Dermis microvascular lymphatic vessel endothelial cell (primary cell): ENCODE measurements at places on chromosomes 12 and 14. TPM values are rescaled to one million over a fixed set of nuclear protein-coding genes. Genes with fewer than 3 reads are reported as not detected.

The STON2 gene
- total RNA-seq = 87.4 and 176 TPM in 2 replicates

The ACSS3 gene
- 0.25 and 0.26 TPM in 2 replicates for total RNA-seq

The TMEM30B gene
- total RNA-seq = 0.13 and 0.38 TPM in 2 replicates

The TAS2R10 gene
- total RNA-seq = 0.13 and 0.51 TPM in 2 replicates

DNA sequence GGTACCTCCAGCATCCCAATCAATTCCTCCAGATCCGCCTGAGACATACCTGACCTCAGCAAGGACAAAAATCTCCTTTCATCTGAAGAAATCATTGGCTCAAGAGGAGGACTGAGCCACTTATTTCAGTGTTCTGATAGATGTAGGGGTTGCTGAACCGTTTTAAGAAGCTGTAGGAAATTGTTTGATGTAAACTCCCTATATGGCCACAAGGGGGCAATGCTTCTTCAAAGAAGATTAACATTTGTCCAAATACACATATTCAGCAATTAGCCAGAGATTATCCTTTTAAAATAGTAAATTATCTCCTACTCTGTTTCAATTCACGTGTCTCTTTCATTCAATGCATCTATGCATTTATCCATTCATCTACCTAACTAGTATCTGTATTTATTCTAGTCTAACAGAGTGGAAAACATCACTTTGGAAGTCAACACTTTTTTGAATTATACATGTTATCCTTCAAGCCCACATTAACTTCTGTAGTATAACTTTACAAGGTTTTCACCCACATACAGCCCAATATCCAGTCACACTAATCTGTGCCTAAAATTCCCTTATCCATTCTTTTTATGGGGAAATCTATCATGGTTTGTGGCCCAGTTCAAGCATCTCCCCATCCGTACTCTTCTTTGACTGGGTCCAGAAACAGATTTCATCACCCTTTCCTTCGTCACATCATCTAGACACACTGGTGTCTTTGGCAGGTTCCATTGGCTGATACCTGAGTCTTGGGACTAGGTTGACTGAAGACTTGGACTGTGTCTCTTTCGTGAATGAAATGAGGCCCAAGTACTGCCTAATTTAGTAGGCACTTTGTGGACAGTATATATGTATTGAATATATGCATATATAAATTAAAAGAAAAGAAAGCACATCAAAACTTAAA is 411.0 kb upstream of the OR4E1 start:
- peak; percentile 73 for DNase-seq

DNA sequence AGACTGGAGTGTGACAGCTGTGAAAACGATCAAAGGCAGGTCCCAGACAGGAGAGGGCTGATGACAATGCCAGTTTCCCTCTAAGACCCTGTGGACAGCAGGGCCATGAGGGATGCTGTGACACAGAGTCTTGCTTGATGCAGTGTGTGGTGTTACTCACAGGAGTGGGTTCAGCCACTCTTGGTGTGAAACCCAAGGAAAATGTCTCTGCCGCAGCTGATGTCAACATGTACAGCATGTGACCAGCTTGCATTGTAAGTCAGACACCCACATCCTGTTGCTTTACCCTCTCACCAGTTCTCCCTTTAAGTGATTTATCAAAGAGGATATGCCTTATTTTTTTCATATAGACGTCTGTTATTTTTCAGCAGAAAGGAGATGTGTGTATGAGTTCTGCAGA is 268.6 kb downstream of the BTG1 start:
- peak; percentile 87 for DNase-seq

- DNase-seq = no peak
These were observed 446.1 kb upstream of the TMEM132C start for GRCh38 chr12:127820846-127821245.

DNA sequence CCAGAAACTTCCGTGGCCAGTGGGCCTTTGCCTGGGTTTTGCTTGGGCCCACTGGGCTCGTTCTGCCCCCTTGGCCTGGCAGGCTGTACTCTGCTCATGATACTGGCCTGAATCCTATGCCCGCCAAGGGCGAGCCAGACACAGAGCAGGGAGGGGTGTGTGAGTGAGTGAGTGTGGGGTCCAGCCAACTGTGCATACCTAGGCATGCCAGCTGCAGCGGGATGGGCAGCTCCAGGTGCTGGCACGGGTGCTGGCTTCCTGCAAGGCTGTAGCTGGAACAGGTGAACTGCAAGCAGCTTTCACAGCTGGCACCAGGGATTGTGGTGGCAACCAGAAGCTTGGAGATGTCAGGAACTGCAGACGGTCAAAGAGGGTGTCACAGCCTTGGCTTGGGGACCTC is 1276.4 kb downstream of the SLC16A7 start:
- DNase-seq = no peak

DNA sequence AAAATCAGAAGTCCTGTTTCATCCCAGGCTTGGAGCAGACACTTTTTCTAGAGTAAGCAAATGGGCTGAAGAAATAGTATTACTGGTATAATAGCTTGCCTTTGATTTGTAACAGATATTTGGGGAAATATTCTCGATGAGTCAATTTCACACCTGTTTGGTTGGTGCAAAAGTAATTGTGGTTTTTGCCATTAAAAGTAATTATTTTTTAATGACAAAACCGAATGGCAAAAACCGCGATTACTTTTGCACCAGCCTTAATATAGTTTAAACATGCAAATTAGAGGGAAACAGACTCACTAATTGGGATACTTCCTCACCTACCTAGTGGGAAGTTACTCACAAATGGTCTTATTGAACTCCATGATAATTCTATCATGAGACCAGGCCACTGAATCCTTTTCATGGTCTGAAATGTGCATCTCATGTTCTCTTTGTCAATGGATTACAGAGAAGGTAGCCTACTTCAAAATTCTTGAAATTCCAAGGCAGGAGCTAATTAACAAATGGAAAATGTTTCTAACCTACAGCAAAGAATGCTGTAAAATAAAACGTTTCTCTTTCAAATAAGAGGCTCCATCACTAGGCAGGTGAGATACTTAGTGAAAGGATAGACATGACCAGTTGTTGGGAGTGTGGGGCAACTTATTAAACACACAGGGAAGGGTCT is 391.3 kb downstream of the EMP1 start:
- DNase-seq = no peak

- DNase-seq = no peak
These were observed 38.5 kb downstream of the NT5DC3 start for GRCh38 chr12:103802586-103802886.
